ENCODE measurements at places on chromosomes 16 and 17.

GRCh38 chr17:79272666-79273219 is 198.1 kb downstream of the ENGASE start:
- DNase-seq: no peak

- no peak for DNase-seq
Observed at GRCh38 chr16:65547772-65548446, 426.0 kb upstream of the CDH11 start.

DNA sequence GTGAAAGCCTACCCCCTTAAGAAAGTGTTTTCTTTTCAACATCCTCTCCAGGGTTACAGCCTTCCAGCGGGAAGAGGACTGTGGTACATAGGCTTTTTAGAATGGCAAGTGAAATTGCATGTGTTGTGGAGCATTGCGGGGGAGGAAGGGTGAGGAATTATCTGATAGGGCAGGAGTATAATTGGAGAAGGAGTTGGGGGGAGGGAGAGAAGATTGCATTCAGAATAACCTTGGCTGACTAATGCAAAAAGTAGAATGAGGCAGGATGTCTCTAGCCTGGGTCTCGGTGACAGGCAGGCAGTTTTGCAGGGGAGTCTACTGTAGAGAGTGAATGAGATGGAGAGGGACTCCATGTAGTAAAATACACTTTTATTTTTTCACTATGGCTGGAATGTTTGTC is 2.4 kb upstream of the CDH8 start:
- DNase-seq: no peak

DNA sequence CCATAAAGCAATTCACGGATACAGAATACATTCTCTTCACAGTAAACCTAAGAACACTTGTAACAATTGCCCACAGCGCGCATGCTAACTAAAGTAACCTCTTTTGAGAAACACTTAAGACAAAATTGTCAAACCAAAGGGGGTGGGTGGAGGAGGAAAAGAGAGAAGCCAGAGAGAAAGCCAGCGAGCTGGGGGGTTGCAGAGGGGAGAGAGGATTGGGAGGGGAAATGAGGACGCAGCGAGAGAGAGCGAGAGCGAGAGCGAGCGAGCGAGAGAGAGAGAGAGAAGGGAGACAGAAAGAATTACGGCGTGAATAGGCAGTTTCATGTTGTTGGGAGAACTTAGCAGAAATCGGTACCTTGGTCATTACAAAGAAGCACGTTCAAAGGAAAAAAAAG is 1.6 kb upstream of the HOXB7 start:
- DNase-seq: no peak

- DNase-seq: no peak
Observed at GRCh38 chr17:41970901-41971331, 4.3 kb downstream of the CNP start.

GRCh38 chr17:33871720-33872540 is 383.2 kb upstream of the CCL2 start:
- no peak for DNase-seq

DNA sequence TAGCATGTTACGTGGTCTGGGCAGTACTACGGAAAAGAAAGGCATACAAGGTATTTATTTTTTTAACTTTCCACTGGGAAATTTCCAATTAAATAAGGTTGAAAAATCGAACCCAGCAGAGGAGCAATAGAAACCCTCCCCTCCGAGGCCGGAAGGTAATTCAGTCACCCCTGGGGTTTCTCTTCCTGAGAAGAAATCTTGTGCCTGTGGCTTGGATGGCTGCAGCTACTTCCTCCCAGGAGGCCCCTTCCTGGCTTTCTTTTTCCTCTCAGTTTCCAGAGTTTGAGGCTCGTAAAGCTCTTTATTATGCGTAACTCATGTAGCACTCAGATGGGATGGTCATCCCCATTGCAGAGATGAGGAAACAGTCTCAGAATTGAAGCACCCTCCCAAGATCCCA is 140.3 kb downstream of the ASIC2 start:
- no peak for DNase-seq

- no peak for DNase-seq
Observed at GRCh38 chr16:62821824-62822223, 785.6 kb upstream of the CDH8 start.

GRCh38 chr17:5468075-5468473 is 708 bp downstream of the DHX33 start:
- no peak for DNase-seq

GRCh38 chr16:85833219-85833920 is 33.9 kb downstream of the COX4I1 start:
- no peak for DNase-seq

- no peak for DNase-seq
Observed at GRCh38 chr17:4728124-4728523, 3.1 kb upstream of the MED11 start.

DNA sequence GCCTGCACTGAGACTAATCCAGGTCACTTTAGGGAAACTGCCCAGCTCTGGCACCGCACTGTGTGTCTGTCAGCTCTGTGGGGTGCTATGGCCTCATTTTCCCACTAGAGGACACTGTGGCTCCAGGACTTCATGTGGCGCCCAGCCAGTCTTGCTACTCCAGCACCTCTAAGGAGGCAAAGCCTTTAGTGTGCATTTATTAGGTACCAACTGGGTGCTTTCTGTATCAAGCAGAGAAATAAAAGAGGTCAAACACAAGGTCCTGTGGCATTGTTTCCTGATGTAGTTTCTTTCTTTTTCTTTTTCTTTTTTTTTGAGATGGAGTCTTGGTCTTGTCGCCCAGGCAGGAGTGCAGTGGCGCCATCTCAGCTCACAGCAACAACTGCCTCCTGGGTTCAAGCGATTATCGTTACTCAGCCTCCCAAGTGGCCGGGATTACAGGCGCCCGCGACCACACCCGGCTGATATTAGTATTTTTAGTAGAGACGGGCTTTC is 12.5 kb upstream of the RHBDL3 start:
- peak; percentile 84 for DNase-seq

DNA sequence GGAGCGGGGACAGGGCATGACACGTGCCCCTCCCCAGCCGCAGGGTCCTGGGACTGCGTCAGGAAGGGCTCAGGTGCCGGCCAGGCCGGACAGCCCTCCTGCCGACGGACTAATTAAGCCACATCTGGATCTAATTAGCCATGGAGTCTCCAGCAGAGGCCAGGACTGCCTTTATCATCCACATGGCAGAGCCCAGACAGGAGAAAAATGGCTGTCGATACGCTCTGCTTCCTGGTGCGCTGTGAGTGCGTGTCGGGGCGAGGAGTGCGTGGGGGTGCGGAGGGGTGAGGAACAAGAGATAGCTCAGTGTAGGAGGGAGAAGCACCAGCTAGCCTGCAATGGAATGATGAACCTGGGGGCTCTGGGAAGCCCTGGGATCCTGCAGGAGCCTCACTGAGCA is 218.8 kb downstream of the IRF8 start:
- no peak for DNase-seq

DNA sequence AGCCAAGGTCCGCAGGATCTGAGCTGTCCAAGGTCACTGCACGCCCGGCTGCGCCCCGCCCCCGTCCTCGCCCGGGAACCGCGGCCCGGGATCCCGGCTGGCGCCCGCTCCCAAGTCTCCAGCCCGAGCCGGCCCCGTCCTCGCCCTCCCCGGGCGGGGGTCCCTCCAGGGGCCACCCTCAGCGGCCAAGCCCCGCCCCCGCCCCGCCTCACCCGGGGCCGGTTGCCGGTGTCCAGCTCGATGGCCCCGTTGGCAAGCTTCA is 216 bp downstream of the VPS9D1 start:
- DNase-seq: peak; percentile 78
